Activated CD4-positive, alpha-beta T cell treated with anti-CD3 and anti-CD28 coated beads, Interleukin-10, Interleukin-2, amounts not matched to agents 100 ng/mL and 50 ng/mL, durations not matched to agents 16 hours and 8 hours (primary cell): ENCODE measurements at places on chromosomes 5 and 9.
A peak's percentile ranks its signal among the peaks of the same experiment; 100 is the strongest.

DNA sequence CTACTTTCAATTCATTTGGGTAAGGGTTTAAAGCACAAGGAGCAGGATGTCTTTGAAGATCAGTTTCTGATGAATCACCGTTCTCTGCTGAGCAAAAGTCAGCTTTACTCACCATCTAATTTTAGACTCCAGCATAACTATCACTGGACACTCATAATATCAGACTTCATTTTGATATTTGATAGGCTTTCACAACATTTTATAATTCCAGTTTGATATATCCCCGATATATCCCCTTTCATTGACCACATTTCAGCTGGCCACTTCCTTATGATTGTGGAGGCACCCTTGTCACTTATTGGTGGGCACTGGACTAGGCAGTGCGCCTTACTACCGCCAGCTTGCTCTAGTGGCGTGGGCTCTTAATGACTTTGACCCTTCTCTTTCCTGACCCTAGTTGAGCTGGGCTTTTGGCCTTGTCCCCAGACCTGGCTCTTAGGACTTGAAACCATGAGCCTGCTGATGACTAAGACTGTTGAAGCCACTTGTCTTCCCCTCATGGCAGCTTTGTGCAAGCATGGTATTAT is 46.8 kb downstream of the CYSTM1 start:
- DNase-seq = peak; percentile 56

DNA sequence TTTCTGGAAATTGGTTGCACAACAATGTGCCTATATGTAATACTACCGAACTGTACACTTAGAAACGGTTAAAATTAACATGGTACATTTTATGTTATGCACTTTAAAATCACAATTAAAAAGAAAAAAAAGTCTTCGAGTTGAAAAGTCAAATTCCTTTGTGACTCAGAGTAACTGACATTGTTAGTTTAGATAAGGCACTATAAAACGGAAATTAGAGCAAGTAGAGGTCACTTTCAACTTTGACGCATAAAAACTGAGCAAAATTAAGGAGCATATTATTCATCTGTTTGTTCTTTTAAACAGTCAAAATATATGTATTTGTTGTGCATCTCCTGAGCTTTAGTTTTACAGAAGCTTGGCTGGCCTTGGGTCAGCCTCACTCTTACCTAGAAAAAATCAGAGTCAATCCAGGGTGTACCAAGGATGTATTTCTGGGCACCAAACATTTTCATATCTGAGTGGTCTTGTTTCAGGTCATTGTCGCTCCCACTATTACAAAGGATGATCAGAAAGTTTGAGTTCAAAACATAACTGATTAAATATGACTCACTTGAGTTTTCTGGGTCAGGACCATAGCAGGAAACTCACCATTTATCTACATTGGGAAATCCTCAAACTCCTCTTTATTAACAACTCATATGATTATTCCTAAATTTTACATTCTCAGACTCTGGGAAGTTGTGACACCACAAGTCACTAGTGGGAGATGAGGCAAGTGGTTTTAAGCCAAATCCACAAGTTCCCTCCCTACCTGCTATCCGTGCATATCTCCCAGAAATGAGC is 160.6 kb downstream of the CCDC192 start:
- no peak for DNase-seq

DNA sequence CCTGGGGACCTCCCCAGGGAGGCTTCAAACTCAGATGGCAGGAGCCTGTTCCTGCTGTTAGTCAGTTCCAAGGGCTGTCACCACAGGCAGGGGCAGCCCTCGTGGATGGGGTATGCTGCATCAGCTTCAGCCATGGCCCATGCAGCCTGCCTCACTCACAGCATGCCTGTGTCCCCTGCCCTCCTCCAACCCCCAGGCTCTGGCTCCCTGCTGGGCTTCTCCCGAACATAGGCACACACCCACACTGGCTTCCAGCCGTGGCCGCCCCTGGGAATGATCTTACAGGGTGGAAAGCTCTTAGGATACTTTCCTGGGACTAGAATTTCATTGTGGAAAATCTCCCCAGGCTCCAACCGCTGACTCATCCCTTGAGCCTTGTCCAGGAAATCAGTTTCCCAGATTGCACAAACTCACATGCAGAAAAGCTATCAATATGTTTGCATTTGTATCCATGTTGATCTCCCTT is 163.8 kb downstream of the SEC61B start:
- no peak for DNase-seq

DNA sequence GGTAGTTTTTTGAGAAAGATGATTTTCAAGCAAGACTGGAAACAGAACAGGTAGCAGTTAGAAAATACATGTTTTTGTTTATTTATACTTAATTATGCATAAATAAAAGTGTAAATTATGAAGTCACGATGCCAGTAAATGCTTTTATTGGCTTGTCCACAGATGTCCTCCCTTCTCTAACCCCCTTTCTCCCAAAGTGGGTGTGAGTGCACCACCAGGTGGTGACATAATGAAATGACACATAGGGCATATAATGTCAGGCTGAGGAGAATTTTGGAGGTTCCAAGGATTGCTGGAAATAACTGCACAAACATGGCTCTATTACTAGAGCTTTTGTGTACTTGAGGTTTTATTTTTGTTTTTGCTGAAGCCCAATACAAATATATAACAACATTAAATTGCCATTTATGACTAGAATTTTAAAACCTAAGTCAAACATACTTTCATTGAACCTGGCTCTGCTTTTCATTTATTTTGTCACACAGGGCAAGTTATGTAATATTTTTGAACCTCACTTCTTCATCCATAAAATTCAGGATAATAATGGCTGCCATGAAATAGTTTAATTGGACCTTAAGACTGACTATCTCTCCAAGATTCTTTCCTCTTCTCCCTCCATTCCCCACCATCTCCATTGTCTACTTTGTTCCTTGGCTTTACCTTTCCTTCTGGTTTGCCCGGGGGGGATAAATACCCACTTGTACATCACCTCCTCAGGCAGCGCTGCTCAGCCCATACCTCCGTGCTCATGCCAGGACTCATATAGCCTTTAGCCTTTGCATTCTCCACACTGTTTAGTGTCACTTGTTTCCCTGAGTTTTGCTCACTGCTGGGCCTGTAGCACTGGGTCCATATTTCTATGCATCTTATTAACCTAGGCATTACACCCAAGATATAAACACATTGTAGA is 168.8 kb downstream of the PDE4D start:
- peak; percentile 45 for DNase-seq

GRCh38 chr9:110351009-110351467 is 13.4 kb upstream of the TXNDC8 start:
- peak; percentile 9 for DNase-seq

DNA sequence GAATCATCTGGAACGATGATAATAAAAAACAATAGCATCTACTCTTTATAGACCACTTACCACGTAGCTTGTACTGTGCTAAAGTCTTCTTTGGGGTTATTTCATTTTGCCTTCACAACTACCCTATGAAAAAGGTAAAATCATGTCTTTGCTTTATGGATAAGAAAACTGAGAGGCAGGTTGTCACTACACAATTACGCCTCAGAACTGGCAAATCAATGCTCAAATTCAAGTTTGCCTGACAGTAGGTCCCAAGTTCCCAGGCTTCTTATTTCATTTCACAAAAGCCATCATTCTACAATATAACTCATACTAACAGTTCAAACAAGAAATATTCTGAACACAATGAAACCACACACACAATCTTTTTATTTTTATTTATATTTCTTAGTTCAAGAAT is 258.5 kb downstream of the GABRB2 start:
- no peak for DNase-seq

DNA sequence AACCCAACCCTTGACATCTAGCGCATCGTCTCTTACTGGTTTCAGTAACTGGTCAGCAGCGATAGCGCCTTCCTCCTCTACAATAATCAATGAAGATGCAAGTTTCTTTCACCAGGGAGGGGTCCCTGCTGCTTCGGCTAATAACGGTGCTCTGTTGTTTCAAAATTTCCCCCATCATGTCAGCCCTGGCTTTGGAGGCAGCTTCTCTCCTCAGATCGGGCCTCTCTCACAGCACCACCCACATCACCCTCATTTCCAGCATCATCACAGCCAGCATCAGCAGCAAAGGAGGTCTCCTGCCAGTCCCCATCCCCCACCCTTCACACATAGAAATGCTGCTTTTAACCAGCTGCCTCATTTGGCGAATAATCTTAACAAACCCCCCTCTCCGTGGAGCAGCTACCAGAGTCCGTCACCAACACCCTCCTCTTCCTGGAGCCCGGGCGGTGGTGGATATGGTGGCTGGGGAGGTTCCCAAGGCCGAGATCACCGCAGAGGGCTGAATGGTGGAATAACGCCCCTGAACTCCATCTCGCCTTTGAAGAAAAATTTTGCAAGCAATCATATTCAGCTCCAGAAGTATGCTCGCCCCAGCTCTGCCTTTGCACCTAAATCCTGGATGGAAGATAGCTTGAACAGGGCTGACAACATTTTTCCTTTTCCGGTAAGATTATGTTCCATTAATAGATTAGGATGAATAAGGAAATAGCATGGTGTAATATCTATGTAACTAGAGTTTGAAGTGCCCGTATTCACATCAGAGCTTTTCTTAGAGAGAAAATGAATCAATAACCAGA is 2.2 kb downstream of the CPEB4 start:
- no peak for DNase-seq

DNA sequence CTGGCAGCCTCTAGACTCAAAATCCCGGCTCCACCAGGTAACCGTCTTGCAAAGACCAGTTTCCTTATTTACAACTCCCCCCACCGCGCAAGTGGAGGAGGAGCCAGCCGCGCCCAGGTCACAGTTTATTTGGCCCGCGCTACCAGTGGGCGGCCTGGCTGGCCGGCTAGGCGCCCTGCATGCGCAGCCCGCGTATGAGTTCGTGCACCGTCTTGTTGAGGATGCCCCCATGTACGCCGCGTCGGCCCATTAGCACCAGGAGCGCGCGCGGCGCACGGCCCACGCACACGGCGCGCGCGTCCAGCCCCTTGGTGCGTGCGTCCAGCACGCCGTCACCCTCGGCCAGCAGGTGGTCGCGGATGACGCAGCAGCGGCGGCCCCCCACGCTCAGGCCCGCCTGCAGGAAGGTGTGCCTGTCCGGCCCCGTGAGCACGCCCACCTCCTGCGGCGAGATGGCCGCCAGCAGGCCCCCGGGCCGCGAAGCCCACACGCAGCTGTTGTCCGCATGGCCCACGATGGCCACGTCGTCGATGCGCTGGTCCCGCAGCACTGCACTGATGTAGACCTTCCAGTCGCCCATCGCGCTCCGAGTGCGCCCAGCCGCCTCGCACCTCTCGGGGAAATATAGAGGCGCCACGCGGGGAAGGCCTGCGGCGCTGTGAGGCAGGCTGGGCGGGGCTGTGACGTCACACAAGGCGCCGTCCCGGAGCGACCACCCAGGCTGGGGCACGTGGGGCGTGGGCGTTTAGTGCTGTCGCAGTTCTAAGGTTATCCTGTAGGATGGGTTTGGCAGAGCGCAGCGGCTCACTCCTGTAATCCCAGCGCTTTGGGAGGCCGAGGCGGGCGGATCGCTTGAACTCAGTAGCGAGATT is at the start of gene PFN3:
TSS of gene PFN3 (minus strand) at position 665 of the 872 bp plus-strand sequence. CDS start at position 580, 85 bp downstream.
- DNase-seq = no peak

DNA sequence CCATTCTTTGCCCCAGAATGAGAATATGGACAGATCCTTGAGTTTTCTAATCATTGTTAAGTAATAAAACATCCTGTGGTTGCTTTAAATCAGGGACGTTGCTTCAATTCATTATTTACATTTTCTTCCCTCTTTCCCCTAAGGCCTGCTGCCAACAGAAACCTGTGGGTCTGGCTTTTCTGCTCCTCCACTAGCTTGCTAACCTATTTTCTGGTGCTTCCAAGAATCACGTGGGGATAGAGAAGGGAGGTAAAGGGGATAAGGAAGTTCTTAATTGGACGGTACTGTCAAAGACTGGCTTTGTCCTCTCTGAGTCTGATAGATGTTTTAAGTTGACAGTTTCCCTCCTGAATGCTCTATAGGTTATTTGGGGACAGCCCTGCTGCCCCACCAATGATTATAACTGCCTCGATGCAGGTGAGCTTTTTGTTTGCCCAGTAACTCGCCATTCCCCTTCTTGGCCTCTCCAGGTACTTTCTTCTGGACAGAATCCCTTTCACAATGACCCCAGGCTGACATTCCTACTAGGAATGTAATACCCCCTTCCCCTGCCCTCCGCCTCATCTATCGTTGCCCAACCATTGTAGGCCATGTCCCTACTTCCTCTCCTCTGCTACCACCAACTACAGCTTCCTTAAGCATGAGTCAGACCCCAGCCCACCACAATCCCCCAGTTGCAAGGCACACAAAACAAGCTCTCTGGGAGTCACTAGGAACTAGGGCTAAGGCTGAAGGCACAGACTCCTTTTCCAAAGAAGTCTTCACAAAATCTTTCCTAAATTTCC is 19.9 kb upstream of the CPEB4 start:
- DNase-seq = no peak

- peak; percentile 77 for DNase-seq
Measured at GRCh38 chr5:170338933-170339779, 41.6 kb upstream of the LCP2 start.

DNA sequence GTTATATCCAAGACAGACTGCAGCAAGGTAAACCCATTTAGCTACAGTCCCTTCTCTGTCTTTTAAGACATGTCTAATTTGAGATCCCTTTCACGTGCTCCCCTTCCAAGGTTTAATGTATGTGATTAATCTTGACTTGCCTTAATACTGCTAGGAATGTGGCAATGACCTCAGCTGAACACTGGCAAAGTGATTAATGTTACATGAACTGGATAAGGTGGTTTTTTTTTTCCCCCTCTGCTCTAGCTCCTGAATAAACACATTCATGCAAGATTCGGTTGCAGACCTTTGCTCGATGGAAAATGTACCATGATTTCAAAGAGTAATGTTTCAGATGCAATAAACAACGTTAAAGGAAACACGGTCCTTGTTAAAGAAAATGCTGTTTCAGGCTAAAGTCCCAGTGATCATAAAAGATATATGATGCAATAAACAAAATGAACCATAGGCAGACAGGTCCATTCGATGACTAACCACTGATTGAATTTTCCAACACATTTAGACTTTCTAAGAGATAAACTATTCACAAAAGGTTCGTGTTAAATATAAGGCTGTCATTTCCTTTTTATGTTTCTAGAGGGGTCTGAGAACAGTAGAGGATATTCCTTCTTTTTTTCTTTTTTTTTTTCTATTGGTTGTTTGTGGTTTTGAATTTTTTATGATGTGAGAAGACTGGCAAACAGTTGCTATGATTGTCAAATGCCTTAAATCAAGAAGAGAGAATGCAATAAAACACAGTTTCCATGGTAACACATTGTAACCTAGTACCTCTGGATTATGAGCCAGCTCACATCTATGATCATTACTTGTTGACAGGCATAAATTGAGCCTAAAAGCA is 44.7 kb upstream of the ZNF608 start:
- DNase-seq = no peak

GRCh38 chr9:38388283-38389223 is 3.9 kb upstream of the ALDH1B1 start:
- no peak for DNase-seq

- peak; percentile 17 for DNase-seq
Measured at GRCh38 chr5:122896598-122897282, 51.3 kb downstream of the SNX24 start.

- DNase-seq = no peak
Measured at GRCh38 chr5:4513381-4513780, 626.7 kb upstream of the ADAMTS16 start.
